ENCODE measurements at places on chromosomes 5 and 9.
A peak's percentile ranks its signal among the peaks of the same experiment; 100 is the strongest.

- peak; percentile 95 for DNase-seq
Measured at GRCh38 chr9:36166168-36166927, 2.8 kb upstream of the CCIN start.

DNA sequence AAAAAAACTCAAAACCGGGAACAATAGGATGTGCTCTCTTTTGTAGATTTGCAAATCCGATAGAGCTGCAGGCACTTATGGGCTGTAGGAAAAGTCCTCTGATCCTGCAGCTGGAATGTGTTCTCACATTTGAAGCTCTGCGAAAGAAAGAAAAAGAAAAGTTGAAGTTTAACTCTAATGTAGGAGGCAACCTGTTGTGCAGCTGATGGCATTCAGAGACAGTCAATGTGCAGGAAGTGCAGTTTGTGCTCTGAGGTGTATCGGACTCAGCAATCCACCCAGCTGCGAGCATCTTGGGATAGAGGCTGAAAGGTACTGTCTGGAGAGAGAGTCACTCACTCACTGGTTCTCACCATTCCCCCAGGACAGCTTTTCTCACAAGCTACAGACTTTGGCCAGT, 339.2 kb downstream of the AGTPBP1 start:
- no peak for DNase-seq

DNA sequence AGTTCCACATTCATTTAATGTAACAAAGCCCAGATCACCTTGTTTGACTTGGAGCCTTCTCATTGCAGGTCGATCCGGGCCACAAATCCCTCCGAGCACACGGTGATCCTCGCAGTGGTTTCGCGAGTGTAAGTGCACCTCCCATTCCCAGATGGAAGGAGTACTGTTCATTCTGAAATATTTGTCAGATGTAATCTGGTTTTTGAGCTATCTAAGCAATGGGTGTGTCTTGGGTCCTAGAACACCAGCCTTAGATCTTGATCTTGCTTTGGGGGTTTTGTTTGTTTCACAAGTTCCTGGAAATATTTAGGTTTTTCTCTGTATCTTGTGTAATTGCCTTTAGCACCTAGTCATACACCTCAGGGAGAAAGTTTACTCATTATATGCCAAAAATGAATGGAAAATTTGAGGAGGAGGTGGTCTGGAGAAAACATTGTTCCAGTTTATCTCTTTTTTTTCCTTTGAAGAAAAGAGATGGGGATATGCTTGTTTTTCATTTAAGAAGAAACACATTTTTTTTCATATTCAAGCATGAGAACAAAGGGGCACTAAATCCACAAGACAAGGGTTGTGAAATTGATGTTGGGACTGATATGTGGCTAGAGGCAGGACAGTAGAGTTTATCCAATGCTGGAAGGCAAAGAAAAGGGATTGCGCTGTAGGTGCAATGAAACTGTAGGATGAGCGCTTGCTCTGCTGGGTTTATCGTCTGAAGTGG, 118.6 kb downstream of the PDE8B start:
- no peak for DNase-seq

GRCh38 chr5:99089822-99090549, 161.2 kb upstream of the CHD1 start:
- no peak for DNase-seq

DNA sequence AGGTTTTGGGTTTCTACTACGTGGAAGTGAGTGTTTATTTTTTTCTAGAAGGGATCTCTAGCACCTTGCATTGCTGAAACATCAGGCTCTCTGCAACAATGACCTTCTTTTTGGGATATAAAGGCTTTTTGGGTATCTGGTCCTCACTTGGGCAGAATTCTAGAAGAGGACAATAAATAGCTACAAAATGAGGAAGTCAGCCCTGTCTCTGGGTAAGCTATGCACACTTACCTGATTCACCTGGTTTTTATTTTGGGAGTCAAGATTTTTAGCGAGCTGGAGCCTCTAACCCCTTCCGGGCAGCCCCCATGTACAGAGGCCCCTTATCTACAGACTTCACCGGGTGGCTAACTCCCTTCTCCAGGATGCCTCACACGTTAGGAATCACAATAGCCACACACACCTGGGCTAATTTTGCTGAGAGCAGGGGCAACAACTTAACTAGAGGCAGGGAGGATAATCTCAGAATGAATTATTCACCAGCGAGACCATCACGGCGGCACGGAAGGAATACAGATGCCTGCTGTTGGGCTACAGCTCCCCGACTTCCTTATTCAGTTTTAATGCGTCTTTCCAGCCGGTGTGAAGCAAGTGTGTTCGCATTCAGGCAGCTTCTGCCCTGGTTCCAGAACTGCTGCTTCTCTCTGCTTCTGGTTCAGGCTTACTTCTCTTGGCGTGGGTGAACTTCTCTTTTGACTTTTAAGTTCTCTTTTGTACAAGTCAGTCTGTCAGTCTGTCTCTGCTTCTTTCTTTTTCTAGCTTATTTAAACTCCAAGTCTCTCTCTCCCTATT, 341.0 kb upstream of the PANK3 start:
- DNase-seq = no peak

GRCh38 chr5:42005561-42006153, 80.6 kb downstream of the FBXO4 start:
- peak; percentile 21 for DNase-seq

- DNase-seq = no peak
Measured at GRCh38 chr5:93221-93980, 1.4 kb downstream of the PLEKHG4B start.

DNA sequence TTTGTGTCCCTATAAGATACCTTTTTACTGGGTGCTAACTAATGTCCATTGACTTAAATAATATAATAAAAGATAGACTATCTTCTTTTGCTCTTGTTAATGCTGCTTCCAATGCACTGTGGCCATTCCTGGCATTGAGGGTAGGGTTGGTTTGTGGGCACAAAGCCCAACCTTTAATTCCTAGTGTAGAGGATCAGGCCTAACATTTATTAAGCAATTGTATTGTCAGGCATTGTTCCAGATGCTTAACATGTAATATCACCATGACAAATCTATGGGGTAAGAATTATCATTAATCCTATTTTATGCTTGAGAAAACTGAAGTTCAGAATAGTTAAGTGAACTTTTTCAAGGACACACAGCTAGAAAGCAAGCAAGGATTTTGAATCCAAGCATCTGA, 60.4 kb upstream of the GPBP1 start:
- peak; percentile 6 for DNase-seq

DNA sequence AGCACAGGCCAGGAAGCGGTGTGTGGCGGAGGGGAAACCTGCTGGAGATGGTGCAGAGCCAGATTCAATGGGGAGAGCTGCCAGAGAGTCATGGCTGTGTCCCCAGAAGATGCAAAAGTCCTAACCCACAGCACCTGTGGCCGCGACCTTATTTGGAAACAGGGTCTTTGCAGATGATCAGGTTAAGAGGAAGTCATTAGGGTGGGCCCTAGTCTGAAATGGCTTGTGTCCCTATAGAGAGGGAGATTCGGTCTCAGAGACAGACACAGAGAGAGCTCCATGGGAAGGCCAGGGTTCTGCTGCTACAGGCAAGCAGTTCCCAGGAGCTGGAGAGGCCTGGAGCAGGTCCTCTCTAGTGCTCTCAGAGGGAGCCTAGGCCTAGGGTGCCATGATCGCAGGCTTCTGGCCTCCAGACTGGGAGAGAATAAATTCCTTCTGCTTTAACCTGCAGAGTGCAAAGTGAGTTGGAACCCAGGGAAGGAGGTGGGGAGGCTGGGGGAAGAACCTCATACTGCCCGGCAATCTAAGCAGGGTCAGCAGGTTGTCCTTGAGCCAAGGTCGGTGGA, 1.9 kb upstream of the LPCAT1 start:
- DNase-seq = no peak

DNA sequence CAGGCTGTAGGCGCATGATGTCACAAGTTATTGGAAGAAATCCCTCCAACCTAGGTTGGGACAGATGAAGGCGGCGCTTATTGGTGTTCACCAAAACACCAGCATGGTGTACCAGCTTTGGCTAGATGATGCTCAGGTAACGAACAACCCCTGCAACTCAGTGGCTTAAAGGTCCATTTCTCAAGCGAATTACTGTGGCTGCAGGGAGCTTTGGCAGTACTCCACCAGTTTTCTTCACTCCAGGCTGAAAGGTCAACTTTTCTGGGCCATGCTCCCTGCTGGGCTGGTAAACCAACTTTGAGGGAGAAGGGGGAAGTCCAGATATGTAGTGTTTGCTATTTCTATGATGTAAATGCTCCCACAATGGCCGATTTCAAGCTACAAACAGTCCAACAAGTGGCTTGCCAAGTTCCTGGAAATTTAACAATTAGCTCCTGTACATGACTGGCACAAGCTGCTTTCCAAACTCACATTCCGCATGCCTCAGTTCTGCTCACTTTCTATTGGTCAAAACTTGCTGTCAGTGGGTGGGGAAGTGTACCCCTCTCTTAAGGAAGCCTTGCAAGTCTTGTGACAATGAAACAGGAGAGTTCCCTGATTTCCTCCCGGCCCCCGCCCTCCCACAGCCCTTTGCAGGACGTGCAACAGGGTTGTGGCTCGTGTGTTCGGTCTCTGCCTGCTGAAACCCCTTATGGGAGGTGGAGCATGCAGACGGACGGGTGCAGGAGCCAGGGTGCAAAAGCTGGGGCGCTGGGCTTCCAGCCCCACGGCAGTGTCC, 588 bp upstream of the ZBED3 start:
- DNase-seq = peak; percentile 67

DNA sequence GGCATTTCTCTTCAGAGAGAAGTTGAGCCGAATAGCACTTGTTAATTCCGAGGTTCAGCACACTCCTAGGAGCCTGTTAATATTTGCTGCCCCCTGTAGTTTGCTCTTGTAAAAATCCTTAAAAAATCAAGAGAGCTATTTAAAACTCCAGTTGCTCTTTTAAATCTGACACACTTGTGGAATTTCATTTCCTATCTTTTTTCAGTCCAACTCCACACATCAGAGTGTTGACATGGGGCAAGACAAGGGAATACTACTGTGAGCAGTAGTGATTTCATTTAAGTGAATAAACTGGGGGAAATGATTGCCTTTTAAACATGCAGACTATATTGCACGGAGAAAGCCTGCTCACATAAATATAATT, 1096.3 kb upstream of the DMAC1 start:
- DNase-seq = peak; percentile 69

GRCh38 chr9:123832858-123833650, 96.9 kb downstream of the DENND1A start:
- no peak for DNase-seq

DNA sequence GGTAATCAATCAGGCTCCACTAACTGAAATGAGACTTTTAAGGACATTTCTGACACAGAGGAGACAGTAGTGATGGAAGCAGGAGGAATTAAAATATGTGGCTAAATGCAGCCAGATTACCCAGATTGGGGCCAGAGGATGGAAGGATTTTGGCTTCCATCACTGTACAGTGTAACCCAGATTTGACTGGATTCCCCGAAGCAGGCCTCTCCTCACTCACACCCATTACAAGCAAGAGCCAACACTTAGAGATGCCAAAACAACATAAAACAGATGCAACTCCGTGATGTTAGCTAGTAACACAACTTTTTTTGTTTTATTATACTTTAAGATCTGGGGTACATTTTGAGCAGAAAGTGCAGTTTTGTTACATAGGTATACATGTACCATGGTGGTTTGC, 17.6 kb downstream of the TEK start:
- DNase-seq = no peak

DNA sequence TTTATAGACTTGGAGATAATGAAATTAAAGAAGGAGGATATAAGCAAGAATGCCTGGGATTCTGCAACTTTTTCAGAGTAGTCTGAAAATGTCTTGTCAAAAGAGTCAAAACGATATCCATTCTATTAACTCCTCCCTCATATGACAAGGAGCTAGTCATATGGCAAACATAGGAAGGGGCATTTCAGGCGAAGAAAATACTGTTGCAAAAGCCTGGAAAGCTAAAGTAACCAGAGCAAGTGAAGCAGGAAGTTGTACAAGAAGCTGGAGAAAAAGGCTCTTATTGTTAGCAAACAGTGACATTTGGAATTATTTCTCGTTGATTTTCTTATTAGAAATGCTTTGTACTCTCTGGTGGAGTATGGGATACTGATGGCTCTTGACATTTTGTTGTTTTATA, 94.0 kb upstream of the PTPRD start:
- no peak for DNase-seq

DNA sequence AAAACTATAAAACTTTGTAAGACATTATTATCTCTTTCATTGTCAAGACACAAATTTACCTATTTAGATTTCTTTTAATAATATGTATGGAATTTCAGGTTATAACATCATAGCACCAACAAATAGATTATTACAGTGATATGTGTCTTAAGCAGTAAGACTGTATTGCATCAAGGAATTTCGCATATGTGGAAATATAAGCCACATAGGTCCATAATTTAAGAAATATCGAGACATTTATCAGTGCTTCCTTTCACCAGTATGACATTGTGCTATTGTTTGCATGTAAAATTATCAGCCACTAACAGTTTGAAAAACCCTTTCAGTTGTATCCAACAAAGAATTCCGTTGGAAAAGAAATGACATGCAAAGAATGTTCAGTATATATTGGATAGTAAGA, 186.7 kb upstream of the RASA1 start:
- DNase-seq = no peak

DNA sequence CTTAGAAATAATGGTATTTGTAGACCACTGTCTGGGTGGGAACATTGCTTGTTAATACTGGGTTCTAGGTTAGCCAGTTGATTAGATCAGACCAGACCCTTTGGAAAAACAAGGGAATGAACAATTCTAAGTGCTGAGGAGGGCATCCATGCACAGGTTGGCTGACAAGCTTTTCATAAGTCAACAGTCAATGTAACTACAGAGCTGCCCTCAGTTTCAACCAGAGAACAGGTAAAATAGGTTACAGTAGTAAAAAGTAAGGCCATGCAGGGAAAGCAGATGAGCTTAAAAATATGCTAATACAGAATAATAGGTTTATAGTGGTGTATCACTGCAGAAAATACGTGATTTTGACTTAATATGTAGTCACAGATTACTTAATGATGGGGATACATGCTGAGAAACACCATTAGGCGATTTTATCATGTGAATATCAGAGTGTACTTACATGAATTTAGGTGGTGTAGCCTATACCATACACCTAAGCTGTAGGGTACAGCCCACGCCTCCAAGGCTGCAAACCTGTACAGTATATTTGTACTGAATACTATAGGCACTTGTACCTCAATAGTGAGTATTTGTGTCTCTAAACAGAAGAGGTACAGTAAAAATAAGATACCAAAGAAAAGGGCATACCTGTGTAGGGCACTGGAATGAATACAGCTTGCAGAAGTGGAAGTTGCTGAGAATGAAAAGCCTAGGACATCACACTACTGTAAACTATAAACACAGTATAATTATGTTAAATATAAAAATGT, 6.1 kb upstream of the FGF18 start:
- DNase-seq = no peak

Data from astrocyte of the hippocampus (primary cell).